ENCODE measurements at places on chromosomes 6 and 20. TPM values are rescaled to one million over a fixed set of nuclear protein-coding genes. Genes with fewer than 3 reads are reported as not detected.

DNA sequence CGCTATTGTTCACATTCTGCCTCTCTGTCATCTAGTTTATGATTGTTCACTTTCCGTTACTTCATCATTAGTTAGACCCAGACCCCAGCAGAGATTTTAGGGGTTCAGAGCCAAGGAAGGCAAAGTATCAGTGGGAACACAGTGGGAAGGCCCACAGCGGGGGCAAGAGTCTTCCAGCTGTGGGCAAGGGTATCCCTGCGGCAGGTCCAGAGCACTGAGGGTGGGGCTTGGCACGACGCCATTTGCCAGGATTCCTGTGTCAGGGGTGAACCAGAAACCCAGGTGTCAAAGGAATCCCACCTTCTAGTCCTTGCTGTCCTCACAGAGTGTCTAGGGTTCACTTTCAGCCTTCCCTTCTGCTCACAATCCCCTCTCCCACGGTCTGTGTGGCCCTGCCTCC, 13.3 kb downstream of the RAET1E start:
- no peak for DNase-seq

- DNase-seq: no peak
These were observed 114.0 kb upstream of the RIN2 start for GRCh38 chr20:19644085-19644484.

GRCh38 chr20:31968291-31969126, 558 bp downstream of the XKR7 start:
- DNase-seq: peak; percentile 20

DNA sequence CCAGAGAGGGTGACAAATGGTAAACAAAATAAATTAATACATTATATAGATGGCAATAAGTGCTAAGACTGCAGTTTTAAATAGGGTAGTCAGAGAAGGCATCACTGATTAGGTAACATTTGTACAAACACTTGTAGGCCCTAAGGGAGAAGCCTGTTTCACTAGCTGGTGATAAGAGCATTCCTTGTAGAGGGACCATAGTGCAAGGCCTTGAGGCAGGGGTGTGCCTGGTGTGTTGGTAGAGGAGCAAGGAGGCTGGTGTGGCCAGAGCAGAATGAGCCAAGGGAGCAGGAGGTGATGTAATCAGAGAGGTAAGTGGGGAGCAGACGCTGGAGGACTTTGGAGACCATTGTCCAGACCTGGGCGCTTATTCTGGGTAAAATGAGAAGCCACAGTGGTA, 70.7 kb downstream of the ANKRD6 start:
- no peak for DNase-seq

DNA sequence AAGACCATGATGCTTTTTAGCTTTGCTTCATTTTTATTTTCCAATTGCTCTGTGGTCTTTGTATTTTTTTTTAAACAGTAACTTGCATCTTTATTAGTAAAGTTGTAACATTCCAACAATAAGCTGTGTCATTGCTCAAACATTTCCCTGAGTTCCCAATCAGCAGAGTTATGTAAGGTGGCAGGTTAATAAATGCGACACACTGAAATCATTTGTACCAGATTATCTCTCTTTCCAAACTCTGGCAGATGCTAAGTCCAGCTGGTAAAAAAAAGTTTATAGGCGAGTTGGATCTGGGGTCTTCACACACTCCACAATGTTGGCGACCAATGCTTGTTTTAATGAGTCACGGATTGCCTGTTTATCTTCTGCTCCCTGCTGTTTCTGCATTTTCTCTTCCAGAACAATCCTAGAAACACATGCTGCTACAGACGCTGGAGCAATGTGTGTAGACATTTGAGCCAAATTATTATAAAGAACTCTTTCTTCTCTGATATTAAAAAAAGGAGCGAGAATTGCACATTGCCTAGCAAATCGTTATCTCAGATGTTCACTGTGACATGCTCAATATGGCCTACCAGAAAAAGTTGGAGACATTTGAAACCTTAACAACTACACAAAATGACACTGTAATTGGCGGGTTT, 113.6 kb upstream of the IFNGR1 start:
- DNase-seq: no peak

GRCh38 chr6:56364431-56364826, 117.0 kb upstream of the COL21A1 start:
- DNase-seq: no peak

DNA sequence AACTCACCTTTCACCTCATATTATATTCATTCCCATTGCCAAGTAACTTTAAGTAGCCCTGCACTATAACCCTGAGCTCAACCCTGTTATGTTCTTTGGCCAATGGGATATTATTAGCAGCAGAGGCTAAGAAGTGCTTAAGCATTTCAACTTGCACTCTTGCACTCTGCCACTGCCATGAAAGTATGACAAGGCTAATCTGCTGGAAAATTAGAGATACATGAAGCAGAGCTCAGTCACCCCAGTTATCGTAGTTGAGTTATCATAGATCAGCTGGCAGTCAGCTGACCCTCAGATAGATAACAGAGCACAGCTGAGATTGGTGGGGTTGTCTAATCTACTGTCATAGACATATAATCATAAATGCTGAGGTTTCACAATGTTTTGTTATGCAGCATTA, 209.4 kb upstream of the RUNX2 start:
- DNase-seq: no peak

GRCh38 chr6:156900292-156900691, 123.1 kb downstream of the ARID1B start:
- no peak for DNase-seq

GRCh38 chr6:21533678-21534077, 59.9 kb upstream of the SOX4 start:
- DNase-seq: no peak

GRCh38 chr6:31308050-31308844, 36.4 kb upstream of the HLA-C start:
- no peak for DNase-seq

DNA sequence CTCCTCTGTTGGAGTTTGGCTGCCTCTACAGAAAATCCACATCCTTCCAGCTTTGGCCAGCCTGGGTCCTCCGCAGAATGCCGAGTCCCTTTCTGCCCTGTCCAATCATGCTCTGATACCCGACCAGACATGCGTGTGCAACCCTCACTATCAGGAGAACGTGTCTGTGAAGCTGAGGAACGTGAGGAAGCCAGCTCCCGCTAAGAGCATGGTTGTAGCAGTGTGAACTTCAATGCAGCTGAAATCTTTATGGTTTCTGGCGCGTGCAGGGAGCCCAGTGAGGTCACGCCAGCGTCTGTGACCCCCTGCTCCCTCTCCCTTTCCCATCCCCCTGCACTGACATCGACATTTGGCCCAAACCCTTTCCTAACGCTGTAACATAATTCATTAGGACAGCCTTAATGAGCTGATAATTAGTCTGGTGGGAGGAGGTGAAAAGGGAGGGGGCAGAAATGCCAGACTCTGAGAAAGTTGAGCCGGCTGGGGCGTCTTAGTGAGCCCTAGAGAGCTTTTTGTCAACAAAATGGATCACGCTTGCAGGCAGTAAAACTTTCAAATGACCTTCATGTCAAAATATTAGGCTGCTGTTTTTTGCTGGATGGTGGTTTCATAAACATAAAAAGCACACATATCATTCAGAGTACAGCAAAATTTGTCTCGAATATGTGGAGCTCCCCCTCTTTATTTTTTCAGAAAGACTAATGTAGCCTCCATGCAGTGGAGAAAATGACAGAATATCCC, 423.3 kb downstream of the QKI start:
- DNase-seq: no peak

GRCh38 chr6:134115715-134116074, 63.3 kb upstream of the SLC2A12 start:
- DNase-seq: no peak

- DNase-seq: no peak
These were observed 226.2 kb downstream of the SYNDIG1 start for GRCh38 chr20:24695529-24696225.

DNA sequence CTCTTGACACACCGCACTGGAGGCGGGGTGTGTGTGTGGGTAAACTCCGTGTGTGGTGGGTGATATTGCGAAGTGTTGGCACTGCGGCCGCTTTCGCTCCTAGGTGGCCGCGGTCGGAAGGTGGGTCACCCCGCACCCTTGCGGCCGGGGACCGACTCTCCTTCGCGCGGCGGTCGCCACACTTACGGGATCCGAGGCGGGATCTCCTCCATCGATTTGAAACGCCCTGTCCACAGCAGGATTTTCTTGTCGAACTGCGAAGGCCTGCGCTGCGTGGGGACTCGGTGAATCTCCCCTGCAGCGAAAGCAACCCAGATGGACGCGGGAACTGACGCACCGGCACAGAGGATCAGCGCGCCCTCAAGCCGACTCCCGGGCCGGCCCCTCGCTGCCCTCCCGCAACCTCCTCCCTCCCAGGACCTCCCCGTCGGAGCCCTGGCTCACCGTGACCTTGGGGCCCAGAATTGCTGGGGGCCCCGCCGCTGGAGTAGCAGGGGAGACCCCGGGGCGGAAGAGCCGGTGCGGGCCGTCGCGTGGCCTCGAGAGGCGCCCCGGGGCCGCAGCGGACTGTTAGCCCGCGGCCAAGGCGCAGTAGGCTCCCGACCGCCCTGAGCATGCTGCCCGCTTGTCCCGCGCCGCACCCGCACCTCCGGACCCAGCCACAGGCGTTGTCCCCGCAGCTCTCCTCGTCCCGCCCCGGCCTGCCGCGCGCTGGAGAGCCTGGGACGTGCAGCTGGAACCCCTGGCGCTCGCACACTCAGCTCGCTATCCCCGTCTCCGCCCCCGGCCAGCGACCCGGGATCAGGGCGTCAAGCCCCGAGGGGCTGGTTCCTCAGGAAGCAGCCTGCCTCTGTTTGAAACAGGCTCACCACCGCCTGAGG, at the start of gene FAM162B:
Gene FAM162B (minus strand): TSS at position 759 of the 881 bp plus-strand sequence. CDS start 143 bp downstream, at position 616.
- no peak for DNase-seq

DNA sequence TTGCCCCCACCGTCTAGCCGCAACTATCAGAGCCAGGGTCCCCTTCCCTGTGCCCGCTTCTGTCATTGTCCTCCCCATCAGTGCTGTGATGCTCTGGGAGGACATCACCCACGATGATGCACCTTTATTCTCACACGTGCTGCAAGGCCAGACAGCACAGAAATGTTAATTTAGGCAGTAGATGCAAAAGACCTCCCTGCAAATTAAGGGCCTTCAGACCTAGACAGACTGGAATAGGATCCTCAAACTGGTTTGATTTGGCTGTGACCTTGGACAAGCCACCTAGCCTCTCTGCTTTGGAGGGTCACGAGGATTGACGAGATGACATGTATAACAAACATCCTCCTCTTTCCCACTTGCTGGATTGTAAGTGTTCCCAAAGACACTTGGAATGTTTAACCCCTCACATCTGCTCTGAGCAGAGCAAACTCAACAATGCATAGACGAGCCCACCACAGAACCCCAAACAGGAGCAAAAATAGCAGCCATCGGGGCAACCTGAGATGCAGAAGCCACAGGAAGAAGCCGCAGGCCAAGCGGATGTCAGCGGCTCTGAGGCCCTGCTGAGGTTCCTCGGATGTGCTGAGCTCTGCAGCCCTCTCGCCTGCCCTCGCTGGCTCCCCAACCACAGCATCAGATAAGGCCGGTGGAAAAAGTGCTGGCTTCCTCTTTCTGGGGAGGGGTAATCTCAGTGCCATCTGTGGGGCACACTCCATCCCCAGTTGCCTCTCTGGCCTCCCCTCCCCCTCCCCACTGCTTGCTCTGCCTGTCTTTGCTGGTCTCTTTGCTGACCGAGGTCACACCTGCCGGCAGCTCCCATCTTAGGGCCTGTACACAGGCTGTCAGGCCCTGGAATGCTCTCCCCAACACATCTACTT, 35.3 kb downstream of the TOX2 start:
- no peak for DNase-seq

DNA sequence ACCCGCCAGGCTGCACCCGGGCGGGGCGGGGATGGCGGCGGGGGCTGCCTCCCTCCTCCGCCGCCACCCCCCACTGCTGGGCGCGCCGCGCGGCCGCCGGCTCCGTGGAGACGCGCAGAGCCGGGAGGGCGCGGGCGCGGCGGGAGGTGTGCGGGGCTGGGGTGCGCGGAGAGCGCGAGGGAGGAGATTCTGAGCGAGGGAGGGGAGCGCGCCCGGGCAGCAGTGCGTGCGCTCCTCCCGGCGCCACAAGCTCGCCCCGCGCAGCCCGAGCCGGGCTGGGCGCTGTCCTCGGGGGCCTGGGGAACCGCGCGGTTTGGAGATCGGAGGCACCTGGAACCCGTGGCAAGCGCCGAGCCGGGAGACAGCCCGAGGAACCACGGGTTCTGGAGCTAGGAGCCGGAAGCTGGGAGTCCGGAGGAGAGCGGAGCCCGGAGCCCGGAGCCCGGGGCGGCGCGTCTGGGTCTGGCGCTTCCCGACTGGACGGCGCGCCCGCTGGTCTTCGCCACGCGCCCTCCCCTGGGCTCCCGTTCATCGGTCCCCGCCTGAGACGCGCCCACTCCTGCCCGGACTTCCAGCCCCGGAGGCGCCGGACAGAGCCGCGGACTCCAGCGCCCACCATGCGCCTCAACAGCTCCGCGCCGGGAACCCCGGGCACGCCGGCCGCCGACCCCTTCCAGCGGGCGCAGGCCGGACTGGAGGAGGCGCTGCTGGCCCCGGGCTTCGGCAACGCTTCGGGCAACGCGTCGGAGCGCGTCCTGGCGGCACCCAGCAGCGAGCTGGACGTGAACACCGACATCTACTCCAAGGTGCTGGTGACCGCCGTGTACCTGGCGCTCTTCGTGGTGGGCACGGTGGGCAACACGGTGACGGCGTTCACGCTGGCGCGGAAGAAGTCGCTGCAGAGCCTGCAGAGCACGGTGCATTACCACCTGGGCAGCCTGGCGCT, at the start of gene NTSR1:
Gene NTSR1 (plus strand): TSS at position 246 of the 946 bp plus-strand sequence. CDS start 372 bp downstream, at position 618.
- no peak for DNase-seq

DNA sequence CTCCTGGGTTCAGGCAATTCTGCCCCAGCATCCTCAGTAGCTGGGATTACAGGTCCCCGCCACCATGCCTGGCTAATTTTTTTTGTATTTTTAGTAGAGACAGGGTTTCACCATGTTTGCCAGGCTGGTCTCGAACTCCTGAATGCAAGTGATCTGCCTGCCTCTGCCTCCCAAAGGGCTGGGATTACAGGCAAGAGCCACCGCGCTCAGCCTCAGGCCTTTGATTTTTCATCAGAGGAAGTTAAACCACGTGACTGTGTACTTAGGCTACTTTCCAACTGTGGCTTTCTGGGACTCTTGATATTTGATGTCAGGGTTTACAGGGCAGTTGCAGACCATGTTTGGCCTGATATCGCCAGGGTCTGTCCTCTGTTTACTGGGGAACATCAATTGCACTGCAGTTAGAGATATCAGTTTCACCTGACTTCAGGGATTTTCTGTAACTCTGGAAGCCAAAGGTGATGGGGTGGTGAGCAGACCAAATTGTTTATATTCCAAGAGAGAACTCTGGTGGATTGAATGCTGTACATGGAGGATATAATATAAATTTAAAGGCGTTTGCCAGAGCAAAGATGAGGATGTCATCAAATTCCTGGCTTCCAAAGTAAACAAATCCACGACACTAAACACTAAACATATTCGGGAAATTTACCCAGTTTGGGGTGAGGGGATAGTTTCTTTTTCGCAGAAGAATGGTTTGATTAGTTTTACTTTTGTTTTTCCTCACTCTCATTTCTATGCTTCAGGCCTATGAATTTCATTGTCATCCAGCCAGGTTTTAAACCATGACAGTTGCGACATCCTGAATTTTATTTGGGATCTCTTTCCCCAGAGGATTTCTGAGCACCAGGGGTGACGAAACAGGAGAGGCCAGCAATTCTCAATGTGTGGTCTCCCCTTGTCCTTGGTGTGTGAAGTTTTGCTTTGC, 4.2 kb downstream of the PSMF1 start:
- DNase-seq: no peak

- DNase-seq: no peak
These were observed 85.4 kb upstream of the MYLIP start for GRCh38 chr6:16043171-16044135.

EDN1 gene
- polyA plus RNA-seq: 8.8 TPM

VNN1 gene
- 0.68 TPM for polyA plus RNA-seq

AGER gene
- polyA plus RNA-seq: 7.6 TPM

OXT gene
- polyA plus RNA-seq: 0.48 TPM

GINS1 gene
- polyA plus RNA-seq: 0.80 TPM

CDSN gene
- not detected for polyA plus RNA-seq

FOXS1 gene
- polyA plus RNA-seq: 1.7 TPM

RGS17 gene
- polyA plus RNA-seq: 0.68 TPM
